ENCODE measurements at places on chromosomes 13 and 19. TPM values are rescaled to one million over a fixed set of nuclear protein-coding genes. Genes with fewer than 3 reads are reported as not detected.

- H3K36me3 ChIP-seq, result no peaks in the 10 kb centered on the region
- no peaks in the 10 kb centered on the region for H3K27me3 ChIP-seq
- no peak for DNase-seq
- no peak overlapping the region for H3K27ac ChIP-seq
These were observed 28.9 kb upstream of the USP12 start for GRCh38 chr13:27200413-27201070.

DNA sequence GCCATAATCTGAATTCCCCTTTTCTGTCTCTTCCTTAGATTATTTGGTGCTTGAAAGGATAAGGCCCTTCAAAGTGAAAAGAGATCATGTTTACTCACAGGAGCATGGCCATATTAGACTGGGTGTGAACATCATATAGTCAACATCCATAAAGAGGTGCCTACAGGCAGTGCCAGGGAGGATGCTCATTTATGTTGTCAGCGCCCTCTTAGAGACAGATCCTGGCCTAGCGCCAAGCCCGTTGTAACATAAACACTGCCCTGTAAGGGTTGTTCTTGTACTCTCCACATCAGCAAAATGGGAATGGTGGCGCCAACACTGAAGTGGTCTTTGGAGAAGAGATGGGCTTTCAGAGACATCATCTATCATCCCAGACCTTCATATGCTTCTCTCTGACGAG lies 16.1 kb downstream of the PCDH8 start:
- no peak for DNase-seq
- no peaks in the 10 kb centered on the region for H3K4me1 ChIP-seq
- H3K4me3 ChIP-seq, result no peak overlapping the region
- H3K27ac ChIP-seq, result no peak overlapping the region
- H3K27me3 ChIP-seq, result no peaks in the 10 kb centered on the region
- H3K36me3 ChIP-seq, result no peaks in the 10 kb centered on the region

GRCh38 chr19:18491995-18492953 lies 29.6 kb downstream of the ELL start:
- no peak overlapping the region for H3K4me3 ChIP-seq
- no peaks in the 10 kb centered on the region for H3K36me3 ChIP-seq
- H3K27me3 ChIP-seq, result no peaks in the 10 kb centered on the region
- DNase-seq, result no peak

The ZNF565 gene
- 5.7 TPM for total RNA-seq

GRCh38 chr19:1173159-1173844 lies 766 bp downstream of the SBNO2 start:
- H3K4me3 ChIP-seq, result peak overlapping the region; percentile 44
- peaks cover 31% of the 10 kb centered on the region for H3K4me1 ChIP-seq
- H3K36me3 ChIP-seq, result peaks cover 4% of the 10 kb centered on the region
- peak; percentile 36 for DNase-seq

GRCh38 chr19:18339723-18340122 lies 675 bp upstream of the PGPEP1 start:
- H3K36me3 ChIP-seq, result peaks cover 2% of the 10 kb centered on the region
- peak overlapping the region; percentile 75 for H3K4me3 ChIP-seq
- no peak for DNase-seq
- no peaks in the 10 kb centered on the region for H3K27me3 ChIP-seq
- H3K4me1 ChIP-seq, result peaks cover 16% of the 10 kb centered on the region
- no peak overlapping the region for H3K27ac ChIP-seq

The ZNF729 gene
- not detected for total RNA-seq

GRCh38 chr13:67318398-67318797 lies 88.3 kb upstream of the PCDH9 start:
- no peak overlapping the region for H3K4me3 ChIP-seq
- no peaks in the 10 kb centered on the region for H3K27me3 ChIP-seq
- H3K36me3 ChIP-seq, result no peaks in the 10 kb centered on the region
- no peaks in the 10 kb centered on the region for H3K4me1 ChIP-seq
- DNase-seq, result no peak
